Cortex of kidney (tissue), 1 donor: ENCODE measurements at places on chromosomes 2 and 18.

DNA sequence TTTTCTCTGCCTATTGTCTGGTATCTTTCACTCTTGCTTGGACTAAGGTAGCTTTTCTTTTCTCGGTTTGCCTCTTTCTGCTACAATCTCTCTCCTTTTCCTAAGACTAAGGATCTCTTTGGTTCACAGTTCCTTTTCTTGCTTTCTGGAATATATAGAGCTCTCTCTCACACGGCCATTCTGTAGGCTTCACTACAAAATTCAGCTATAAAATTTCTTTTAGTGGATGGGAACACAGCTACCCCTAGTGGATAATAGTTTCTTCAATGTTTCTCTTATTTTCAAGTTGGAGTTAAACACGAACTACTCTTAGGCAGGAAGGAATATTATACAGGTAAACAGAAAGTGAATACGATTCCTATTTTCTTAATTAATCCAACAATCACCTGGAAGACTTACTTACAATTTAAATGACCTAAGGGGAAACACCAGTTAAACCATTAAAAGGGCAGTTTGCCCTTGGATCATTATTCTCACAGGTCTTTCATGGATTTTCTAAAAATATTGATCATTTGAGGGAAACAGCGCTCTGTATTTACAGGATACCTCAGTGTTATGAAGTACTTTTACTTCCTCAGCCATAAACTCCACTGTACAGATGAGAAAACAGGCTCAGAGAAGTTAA, 140.5 kb downstream of the LRP2 start:
- DNase-seq = no peak

- no peak for DNase-seq
Measured at GRCh38 chr18:34647251-34647650, 62.8 kb upstream of the DTNA start.

GRCh38 chr18:23887035-23887434, 127.5 kb upstream of the TTC39C start:
- DNase-seq = no peak

DNA sequence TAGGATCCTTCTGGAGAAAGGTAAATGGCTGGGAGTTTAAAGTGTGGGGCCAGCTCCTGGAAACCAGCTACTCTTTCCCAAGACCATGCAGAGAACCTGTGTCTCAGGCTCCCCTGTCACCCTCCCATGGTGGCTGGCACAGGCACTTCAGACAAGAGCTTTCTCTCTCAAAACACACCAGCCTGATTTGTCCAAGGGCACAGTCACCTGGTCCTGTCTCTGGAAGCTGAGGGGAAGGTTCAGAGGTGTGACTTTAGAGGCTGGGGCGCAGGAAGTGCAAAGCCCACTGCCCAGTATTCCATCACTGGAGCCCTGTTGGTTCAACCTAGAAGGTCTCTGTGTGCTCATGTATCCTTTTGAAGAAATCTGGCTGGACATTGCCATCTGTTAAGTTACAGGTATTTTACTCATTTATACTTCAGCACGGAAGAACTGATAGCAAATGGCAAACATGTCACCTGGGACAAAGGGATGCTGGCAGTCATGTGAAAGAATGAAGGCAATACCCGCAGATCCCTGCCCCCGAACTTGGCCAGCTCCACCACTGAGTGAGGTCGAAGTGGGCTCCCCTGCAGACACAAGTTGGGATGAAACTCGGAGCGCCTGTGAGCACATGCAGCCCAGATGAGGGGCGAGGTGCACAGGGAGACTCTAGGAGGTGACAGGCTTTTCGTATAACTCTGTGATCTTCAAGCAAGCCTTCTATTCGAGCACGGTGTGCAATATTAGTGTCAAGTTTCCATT, 96.9 kb upstream of the MGAT4A start:
- no peak for DNase-seq

DNA sequence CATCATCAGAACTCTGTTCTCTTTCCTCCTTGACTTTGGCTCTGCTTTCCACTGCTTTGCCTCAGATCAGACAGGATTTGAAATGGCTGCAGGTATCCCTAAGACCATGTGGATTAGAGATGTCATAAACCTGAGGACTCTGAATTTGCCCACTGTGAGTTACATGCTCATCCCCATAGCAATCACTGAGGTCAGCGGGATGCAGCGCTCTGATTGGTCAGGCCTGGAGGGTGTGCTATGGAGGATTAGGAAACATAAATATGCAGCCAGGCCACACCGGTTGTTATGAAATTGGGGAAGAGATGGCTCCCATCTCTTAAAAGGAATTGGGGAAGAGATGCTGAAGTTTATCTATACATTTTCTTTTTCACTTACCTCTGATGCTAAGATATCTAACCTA, 73.7 kb upstream of the DNAJC10 start:
- DNase-seq = no peak

DNA sequence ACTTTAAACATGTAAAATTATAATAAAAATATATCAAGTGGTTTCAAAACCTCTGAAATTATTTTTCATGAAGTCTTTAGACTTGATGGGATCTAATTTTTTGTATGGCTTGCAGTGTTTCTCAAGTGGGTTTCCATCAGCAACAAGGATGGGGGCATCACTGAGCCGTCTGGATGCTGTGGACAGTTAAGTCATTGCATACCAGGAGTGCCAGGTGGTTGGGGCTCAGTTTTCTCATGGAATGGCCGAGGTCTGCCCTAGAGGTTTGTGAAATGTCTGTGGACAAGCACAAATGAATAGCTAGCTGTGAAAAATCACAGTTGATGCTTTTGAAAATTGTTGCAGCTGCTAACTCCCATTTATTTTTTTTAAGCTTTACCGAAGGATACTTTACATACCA, 1.7 kb downstream of the PRELID3A start:
- no peak for DNase-seq

DNA sequence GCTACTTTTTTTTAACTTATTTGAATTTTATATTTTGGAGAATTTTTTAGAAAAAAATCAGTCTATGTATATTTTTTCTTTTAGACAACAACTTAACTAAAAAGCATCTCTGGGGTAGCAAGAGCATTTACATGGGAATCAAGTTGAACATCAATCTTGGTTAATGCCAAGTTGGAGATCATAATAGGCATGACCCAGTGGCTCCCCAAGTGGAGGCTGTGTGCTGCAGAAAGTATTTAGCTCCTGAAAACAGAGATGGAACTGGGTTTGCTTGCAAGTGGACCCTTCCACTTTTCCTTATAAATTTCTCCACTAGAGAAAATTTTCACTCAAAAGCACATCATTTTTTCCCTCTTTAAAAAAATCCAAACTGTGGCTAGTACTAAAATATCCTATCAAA, 23.9 kb upstream of the CAVIN2 start:
- DNase-seq = no peak

- DNase-seq = no peak
Measured at GRCh38 chr2:187499941-187500532, 52.0 kb upstream of the CALCRL start.

DNA sequence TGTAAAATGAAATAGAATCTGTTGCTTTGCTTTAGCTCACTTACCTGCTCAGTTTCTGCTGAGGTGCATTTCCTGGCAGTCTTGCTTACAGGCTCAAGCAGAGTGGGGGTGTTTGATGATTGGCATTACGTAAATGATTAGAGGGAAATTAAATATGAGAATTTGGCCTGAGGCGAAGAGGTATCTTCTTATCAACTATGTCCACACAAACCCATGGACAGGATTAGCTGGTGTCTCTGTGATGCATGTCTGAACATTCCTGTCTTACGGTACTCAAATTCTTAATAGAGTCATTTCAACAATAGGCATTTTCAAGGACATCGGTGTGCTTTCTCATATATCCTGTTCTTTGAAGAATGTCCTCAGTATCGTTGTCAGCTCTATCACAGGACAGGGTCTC, 102.1 kb downstream of the PRPF40A start:
- no peak for DNase-seq

DNA sequence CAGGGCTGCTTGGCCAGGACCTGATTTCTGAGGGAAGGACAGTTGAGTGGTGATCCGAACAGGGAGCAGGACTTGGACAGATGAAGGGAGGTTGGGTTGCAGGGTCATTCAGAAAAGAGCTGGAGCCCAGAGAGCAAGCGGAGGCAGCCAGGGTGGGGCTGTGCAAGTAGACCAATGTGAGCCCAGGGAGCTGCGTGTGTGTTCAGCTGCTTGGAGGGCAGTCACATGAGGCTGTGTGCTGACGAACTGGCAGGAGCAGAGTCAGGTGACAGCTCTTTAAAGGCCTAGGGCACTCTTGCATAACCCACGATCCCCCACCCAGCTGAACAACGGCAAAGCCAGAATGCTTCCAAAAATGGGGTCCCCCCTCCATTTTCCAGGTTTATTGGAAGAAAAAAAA, 4.6 kb upstream of the MLPH start:
- DNase-seq = no peak

DNA sequence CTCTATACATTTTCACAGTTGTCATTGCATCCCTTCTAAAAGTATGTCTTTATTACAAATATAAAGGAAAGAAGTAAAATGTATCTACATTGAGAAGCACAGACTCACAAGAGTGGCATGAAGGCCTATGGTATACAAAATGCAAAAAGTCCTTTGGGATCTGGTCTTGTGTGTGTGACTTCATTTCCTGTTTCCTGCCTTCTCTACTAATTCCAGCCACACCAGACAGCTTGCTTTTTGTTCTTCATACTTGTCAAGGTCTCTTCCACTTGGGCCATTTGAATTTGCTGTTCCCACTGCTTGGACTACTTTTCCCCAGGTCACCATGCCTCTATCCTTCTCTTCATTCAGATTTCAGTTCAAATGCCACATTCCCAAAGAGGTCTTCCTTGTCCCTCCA, 6.7 kb upstream of the PNO1 start:
- no peak for DNase-seq

DNA sequence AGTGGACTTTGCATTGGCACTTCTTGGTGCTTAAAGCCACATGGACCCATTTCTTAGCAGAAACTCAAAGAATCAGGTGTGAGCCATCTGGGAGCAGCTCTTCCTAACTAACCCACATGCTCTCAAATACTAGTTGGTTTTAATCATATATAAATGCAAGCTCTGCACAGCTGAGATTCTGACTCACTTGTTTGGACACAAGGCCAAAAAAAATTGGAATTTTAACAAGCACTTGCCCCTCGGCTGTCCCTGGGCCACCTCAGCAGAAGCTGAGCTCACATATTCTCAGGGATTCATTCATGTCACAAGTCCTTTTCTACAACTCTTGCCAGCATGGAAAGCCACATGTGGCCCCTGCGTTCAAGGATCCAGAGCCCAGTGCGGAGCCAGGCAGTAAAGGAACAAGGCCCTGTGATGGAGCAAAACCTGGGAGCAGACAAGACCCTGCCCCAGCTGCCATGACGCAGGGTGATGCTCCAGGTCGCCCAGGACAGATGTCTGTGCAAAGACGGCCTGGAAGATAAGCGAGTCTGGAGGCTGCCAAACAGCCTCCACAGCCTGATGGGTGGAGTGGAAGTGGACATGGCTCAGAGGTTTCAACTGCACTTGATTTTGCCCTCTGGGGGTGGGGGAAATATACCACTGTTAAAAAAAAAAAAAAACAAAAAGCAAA, 266.5 kb downstream of the EIPR1 start:
- no peak for DNase-seq

- DNase-seq = no peak
Measured at GRCh38 chr18:35526495-35527059, 28.8 kb upstream of the INO80C start.

GRCh38 chr2:191165176-191165643, 14.4 kb upstream of the STAT4 start:
- DNase-seq = no peak

DNA sequence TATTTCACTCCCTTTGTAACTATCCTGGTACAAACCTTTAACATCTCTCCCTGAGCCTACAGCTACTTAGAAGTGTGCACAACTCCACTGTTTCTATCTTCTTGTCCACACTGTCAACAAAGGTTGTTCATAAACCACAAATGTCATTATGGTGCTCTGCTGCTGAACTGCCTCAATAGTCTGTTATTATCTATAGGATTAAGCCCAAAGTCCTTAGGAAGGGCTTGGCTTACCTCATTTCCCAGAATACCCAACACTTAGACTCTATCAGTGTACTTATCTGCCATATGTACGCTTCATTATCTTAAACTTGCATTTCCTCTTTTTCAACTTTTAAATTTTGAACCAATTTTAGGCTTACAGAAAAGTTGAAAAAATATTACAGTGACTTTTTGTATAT, 94.2 kb downstream of the HNMT start:
- no peak for DNase-seq

GRCh38 chr2:237433920-237434676, 20.1 kb upstream of the COL6A3 start:
- no peak for DNase-seq

- DNase-seq = no peak
Measured at GRCh38 chr18:55407774-55408535, 180.0 kb downstream of the TCF4 start.

DNA sequence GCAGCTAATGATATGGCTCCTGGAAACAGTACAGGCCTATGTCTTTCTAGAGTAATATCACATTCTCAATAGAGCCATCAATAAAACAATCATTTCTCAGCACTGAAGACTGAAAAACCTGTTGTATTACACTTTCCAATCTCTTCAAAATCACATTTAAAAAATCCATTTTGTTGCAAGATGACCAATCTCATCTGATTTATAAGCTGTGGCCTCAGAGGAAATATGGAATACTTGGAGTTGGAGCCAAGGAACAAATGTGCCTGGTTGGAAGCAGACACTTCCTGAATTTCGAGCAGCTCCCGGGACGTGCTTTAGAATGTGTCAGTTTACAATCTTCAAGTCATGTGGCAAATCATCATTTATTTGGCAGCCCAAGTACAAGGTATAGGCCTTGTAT, 114.5 kb downstream of the ADCYAP1 start:
- no peak for DNase-seq

- DNase-seq = no peak
Measured at GRCh38 chr2:191206613-191207471, 38.4 kb upstream of the MYO1B start.

DNA sequence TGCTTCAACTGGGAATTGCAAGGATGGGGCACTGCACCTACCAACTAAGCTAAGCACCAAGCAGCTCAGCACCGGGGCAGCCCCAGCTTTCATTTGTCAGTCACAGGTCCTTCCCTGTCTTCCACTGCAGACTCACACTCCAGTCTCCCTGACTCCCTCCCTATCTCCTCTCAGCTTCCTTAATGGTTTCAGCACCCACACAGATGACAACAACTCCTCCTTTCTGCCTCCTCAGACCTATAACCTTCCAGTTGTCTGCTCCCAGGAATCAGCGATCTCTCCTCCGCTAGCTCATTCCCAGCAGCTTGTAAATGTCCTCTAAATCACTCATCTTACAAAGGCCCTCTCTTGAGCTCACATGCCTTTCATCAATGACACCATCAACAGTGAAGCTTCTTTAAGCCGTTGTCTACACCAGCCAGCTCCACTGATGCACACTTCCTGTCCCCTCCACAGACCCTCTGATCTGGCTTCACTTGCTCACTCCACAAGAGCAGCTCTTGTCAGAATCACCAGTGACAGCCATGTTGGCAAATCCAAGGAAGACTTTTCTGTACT, 32.1 kb downstream of the CLASP1 start:
- DNase-seq = no peak
